ENCODE measurements at places on chromosomes 5 and 9.
A peak's percentile ranks its signal among the peaks of the same experiment; 100 is the strongest.

GRCh38 chr5:81075041-81075440 lies 114.9 kb downstream of the RASGRF2 start:
- no peak for DNase-seq

- DNase-seq: no peak
Observed at GRCh38 chr5:82019342-82020138, 47.7 kb downstream of the ATG10 start.

DNA sequence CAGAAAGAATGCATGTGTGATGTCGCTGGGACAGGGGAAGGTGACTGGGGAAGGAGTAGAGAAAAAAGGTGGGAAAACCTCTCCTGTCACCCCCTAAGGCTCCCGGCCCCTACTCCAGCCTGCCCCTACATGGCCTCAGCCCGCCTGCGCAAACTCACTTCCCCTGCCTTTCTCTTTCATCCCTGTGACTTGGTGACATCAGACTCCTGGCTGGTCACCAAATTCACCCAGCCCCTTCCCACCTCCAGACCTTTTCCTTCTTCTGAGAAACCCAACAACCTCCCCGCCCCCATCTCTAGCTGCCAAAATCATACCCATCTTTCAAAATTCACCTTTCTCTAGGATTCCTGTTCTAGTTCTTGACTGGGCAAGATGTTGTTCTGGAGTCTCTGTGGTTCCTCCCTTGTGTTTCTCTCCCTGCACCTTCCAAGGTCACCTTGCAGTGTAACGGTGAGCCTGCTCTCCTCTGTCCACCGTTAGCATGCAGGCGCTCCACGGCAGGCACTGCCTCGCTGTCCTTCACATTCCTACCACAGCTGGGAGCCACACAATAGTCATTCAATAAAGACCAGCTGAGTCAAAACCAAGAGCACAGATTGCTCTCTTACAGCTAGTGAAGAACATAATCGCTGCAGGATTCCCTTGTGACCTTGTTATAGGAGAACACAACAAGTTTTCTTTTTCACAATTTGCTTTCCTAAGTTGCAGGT lies 134.5 kb downstream of the FANCC start:
- peak; percentile 33 for DNase-seq

GRCh38 chr9:95754533-95755420 lies 120.7 kb upstream of the ERCC6L2 start:
- no peak for DNase-seq
